ENCODE measurements at places on chromosomes 7 and 10.

- DNase-seq = no peak
These were observed 1.2 kb downstream of the SORCS1 start for GRCh38 chr10:107163076-107163855.

DNA sequence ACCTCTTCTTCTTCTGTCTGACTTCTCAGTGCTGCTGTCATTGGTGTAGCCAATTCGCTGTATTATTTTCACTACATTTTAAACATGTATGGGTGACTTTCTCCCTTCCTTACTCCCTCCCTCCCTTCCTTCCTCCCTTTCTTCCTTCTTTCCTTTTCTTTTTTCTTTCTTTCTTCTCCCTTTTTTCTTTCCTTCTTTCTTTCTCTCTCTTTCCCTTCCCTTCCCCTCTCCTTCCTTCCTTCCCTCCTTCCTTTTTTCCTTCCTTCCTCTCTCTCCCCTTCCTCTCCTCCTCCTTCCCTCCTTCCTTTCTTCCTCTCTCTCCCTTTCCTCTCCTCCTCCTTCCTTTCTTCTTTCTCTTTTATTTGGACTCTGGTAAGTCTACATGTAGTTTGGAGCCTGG is 240.8 kb downstream of the GATA3 start:
- no peak for DNase-seq

DNA sequence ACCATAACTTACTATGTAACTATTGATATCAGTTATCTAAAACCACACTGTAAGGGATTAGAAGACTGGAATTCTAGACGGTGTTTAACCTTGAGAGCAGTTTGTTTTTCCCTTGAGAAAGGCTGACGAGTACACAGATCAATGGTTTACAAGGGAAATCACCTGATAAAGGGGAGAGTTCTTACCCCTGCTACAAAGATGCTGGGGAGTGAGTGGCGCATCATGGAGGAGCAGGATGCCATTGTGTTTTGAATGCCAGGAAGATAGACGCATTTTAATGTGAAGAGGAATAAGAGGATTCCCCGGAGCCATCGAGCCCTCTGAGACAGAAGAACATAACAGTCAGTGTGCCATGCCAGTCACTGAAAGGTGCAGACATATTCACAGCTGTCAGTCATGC is 145.2 kb downstream of the PKD1L1 start:
- no peak for DNase-seq

GRCh38 chr10:83764666-83765065 is 374.6 kb upstream of the GHITM start:
- DNase-seq = no peak

- no peak for DNase-seq
These were observed 59.2 kb upstream of the CYP2C9 start for GRCh38 chr10:94879214-94879613.

- no peak for DNase-seq
These were observed 31.9 kb downstream of the ANXA11 start for GRCh38 chr10:80173466-80173865.

- DNase-seq = no peak
These were observed 20.4 kb downstream of the LRMDA start for GRCh38 chr10:75451831-75452230.

GRCh38 chr10:23111517-23112286 is 16.3 kb downstream of the MSRB2 start:
- no peak for DNase-seq

DNA sequence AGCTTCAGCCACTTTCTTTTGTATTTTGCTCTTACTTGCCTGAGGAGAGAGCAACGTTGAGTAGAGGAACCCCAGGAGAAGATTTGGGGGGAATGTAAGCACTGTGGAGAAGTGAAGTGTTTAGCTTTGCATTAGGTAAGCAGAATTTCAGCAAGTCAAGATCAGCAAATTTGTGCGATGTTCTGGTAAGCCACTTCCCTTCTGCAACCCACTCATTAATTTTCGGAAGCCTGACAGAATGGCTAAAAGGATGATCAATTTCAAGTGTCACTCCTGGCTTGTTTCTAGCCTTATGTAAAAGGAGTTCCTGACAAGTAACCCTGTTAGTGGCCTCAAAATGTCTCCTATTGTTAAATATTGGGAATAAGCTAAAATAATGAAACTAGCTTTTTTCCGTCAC is 48.5 kb upstream of the NXPH1 start:
- no peak for DNase-seq

- no peak for DNase-seq
These were observed 55.0 kb downstream of the LRRC4 start for GRCh38 chr7:127976056-127976737.

- DNase-seq = no peak
These were observed 449.0 kb upstream of the IGFBP3 start for GRCh38 chr7:46369933-46370654.

GRCh38 chr7:84924353-84924752 is 262.5 kb downstream of the SEMA3D start:
- no peak for DNase-seq

DNA sequence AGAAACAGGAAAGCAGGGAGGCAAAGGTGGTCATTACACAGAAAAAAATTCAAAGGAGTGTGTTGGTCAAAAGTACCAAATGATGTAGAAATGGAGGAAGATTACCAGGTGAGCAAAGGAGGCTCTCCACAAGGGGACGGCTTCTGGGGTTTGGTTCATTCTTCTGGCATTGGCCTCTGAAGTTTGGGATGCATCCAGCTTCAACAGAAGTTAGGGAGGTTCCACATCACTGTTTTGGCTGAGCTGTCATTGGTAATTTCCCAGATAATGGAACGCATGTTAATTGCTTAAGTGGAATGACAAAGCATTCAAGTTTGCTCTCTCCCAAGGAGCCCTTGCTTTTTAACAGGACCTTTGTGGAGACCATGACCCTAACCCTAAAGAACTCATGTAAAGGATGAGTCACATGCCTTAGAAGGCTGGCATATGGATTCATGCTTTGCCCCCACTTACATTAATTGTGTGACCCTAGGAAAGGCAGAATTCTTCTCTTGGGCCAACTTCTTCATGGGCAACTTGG is 398.6 kb downstream of the GPAM start:
- DNase-seq = no peak

GRCh38 chr7:55593515-55594318 is 21.4 kb upstream of the VOPP1 start:
- peak; percentile 36 for DNase-seq

DNA sequence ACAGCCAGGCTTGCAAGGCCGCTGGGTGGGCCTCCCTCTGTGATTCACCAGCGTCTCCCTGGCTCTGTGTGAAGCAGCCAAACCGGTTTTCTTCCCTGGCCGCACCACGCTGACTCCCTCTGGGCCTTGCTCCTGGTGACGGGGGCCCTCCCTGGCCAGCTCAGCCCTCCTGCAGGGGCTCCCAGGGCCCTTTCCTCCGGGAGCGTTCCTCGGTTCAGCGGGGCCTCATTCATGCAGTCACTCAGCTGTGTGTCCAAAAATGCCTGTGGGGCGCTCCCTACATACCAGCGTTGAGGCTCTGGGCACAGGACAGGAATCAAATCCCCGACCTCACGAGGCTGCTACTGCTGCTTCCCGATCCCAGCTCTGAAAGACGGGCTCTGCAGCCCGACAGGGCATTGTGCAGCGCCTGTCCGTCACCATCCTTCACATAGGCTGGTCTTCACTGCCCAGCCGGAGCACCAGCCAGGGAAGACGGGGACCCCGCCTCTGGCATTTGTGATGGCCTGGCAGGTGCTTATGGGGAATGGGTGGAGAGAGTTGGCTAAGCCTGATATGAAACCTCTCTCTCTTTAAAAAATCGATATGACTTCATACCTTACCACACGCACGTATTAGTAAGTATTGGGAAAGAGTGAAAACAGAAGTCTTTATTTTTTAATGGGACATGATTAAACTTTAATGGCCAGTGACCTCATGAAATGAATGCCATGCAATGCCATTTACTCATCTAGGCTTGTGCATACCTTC is 110.0 kb upstream of the SHH start:
- no peak for DNase-seq

GRCh38 chr10:11017570-11018431 is at the start of gene CELF2:
CELF2 (plus strand) TSS chr10:11017872; CDS start chr10:11018090, 218 bp downstream.
- DNase-seq = peak; percentile 16

- DNase-seq = no peak
These were observed 157.7 kb downstream of the ADAM12 start for GRCh38 chr10:126230587-126230986.

- no peak for DNase-seq
These were observed 243.7 kb upstream of the BMPER start for GRCh38 chr7:33661430-33662160.

DNA sequence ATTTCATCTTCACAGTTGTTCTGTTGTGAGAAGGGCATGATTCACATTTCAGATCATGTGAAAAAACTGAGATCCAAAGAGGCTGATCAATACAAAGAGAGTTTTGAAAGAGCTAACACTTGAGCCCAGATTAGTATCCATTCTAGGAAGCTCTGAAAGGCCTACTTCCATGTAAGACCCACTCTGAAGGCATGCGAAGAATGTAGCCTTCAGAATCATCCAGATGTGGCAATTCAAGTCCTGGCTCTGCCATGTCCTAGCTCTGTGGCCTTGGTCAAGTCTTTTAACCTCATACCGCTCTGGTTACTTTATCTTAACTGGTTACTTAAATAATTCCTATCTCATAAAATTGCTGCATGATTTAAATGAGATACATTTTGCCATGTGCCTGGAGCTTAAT is 111.1 kb downstream of the FZD1 start:
- no peak for DNase-seq

- DNase-seq = no peak
These were observed 130.8 kb upstream of the HPS1 start for GRCh38 chr10:98577578-98577977.

DNA sequence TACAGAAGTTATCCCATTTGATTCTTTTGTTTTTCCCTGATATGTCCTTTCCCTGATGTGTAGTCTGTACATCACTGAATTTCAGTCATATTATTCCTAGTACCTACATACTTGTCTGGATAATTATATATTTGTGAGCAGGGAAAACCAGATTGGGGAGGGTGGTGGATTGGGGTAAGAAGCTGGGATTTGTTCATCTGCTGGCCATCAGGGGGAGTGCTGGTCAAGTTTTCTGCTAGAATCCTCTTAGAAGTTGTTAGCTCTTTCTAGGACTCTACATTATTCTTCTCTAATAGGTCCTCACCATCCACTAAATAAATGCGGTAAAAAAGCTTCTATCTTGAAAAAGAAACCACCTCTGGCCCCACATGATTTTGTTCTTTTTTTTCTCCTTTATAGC is 232.7 kb upstream of the TAC1 start:
- no peak for DNase-seq

DNA sequence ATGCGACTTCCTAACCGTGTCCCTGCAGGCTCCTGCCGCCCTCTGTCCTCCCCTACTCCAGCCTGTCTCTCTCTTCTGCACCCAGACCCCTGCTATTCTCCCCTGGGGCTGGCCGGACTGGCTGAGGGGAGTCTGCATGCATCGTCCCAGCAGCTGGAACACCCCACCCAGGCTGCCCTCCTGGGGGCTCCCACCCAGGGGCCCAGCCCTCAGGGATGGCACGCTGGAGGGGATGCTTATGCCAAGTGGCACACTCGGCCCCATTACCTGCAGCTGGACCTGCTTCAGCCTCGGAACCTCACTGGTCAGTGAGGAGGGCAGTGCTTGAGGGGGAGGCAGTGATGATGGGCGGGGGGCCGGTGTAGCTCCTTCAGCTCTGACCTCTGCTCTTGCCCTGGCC is 21.7 kb upstream of the ZNF467 start:
- DNase-seq = no peak

DNA sequence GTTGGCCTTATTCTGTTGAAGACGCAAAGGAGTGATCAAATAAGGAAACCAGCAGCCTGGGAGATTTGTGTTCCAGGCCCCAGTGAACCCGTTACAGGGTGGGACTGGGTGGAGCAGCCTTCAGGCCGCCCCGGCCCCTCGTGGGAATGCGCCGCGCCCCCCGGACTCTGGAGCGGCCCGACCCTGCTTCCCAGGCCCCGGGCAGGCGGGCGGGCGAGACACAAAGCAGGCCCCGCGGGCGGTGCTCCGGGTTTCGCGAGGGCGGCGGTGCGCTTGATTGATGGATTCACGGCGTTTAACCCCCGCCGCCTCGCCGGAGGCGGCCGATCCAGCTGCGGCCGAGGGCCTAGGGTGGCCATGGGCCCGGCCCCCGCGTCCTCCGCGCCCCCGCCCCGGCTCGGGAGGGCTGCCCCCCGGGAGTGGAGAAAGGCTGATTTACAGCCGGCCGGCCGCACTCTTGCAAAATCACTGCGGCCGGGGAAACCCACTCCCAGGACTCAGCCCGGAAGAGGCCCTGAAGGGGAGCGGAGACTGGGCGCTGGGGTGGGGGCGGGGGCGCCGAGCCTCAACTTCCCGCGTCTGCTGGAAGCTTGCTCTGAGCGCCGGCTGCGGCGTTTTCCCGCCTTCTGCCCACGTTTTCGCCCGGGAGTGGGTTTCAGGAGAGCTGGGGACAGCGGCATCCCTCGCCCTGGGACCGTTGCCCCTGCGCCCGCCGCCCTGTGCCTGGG is 299.6 kb upstream of the NFE2L3 start:
- DNase-seq = no peak

DNA sequence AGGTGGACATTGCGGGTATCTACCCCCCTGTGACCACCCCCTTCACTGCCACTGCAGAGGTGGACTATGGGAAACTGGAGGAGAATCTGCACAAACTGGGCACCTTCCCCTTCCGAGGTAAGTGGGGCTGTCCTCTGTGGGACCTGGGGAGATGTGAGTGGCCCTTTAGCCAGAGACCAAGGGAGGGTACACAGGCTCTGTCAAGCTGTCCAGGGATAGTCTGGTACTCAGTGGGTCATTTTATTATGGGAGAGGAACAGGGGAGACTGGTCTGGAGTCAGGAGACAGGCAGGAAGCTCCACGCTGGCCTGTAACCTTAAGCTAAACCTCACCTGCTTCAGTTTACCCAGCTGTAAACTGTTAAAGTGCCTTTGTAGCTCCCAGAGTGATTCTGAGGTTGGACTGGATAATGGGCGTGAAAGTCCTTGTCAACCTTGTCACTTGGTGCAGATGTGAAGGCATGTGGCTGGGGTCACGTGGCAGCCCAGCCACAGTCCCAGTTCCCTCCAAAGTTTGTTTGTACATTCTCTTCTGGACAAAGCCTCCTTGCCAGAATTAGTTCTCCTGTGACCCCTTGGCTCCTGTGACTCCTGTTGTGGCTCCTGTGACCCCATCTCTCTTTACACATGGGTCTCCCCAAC is 729 bp downstream of the HOGA1 start:
- DNase-seq = no peak

GRCh38 chr7:116633131-116633988 is 38.6 kb upstream of the MET start:
- no peak for DNase-seq

DNA sequence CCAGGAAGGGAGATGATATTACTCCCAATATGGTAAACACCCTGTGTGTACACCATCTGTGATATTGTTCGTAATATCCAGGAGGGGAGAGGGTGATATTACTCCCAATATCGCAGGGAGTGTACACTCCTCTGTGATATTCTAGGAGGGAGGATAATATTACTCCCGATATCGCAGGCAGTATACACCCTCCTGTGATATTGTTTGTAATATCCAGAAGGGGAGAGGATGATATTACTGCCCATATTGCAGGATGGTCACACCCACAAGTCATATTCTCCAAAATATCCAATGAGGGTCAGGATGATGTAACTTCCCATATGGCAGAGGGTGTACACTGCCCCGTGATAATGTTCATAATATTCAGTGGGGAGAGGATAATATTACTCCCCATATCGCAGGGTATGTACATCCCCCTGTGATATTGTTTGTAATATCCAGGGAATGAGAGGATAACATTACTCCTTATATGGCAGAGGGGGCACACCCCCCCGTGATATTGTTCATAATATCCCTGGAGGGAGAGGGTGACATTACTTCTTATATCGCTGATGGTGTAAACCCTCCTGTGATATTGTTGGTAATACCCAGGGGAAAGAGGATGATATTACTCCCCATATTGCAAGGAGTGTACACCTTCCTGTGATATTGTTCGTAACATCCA is 17.1 kb downstream of the AZGP1 start:
- DNase-seq = no peak

- no peak for DNase-seq
These were observed 105.4 kb downstream of the ITIH5 start for GRCh38 chr10:7561216-7561893.
